Ascending aorta (tissue), 2 donors: ENCODE measurements at places on chromosomes 6 and 20. TPM values are rescaled to one million over a fixed set of nuclear protein-coding genes. Genes with fewer than 3 reads are reported as not detected.

GRCh38 chr6:157795841-157796240, 27.2 kb upstream of the SNX9 start:
- DNase-seq: no peak

DNA sequence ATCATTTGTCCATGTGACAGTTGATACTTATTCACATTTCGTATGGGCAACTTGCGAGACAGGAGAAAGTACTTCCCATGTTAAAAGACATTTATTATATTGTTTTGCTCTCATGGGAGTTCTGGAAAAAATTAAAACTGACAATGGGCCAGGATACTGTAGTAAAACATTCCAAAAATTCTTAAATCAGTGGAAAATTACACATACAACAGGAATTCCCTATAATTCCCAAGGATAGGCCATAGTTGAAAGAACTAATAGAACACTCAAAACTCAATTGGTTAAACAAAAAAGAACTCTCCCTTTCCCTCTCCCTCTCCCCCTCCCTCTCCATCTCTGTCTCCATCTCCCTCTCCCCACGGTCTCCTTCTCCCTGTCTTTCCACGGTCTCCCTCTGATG, 19.4 kb upstream of the EIF2S2 start:
- no peak for DNase-seq

DNA sequence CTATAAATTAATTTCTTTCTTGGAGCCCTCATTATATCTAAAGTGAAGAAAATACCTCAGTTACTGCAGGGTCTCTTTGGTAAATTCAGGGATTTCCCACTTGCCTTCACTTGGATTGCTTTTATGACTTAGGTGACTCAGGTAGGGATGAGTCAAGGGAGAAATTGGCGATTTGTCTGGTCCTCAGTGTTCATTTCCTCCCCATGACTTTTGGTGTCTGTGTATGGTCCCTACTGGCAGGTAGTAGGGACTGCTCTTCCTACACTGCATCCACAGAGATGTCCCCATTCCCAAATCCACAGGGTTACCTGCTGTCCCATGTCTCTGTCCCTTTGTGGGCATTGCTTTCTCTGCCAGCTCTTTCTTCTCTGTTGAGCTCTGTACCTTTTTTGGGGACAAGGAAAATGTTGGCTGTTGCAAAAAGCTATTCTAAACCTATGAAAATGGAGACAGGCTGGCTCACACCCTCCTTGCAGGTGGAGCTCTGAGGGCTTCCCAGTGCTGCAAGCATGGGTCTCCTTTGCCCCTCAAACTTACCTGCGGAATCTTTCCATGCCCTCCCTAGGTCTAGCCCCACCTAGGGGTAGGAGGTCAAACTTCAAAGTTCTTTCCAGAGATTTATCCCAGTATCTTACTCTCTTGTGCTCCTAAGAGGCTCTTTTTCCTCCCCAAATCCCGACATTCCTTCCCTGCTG, 211.9 kb downstream of the ZNF217 start:
- no peak for DNase-seq

DNA sequence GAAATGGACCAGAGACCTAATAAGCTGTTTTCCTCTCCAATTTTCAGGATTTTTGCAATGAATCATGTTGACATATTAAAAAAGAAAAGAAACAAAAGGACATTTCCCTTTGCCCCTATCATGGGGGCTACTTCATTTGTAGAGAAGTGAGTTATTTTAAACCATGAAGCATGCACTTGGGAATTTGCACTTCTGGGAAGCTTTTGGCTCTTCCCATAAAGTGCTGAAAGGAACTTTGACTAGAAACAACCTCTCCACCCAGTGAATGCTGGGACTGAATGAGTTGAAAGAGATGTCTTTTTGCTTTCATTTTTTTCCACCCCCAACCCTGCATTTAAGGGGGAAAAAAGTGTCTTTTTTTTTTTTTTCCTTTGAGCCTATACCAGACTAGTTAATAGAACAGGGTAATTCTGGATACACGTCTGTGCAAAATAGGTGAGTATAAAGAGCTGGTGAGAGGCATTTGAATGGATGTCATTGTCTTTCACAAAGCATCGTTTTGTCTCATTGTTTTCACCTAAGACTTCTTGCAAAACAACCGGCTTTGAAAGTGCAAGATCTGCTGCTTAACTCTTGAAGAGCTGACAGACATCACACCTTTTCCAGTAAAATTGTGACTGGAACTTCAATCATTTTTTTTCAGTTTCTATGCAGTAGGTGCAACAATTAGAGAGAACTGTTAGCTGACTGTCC, 138.7 kb upstream of the BACH2 start:
- DNase-seq: no peak

DNA sequence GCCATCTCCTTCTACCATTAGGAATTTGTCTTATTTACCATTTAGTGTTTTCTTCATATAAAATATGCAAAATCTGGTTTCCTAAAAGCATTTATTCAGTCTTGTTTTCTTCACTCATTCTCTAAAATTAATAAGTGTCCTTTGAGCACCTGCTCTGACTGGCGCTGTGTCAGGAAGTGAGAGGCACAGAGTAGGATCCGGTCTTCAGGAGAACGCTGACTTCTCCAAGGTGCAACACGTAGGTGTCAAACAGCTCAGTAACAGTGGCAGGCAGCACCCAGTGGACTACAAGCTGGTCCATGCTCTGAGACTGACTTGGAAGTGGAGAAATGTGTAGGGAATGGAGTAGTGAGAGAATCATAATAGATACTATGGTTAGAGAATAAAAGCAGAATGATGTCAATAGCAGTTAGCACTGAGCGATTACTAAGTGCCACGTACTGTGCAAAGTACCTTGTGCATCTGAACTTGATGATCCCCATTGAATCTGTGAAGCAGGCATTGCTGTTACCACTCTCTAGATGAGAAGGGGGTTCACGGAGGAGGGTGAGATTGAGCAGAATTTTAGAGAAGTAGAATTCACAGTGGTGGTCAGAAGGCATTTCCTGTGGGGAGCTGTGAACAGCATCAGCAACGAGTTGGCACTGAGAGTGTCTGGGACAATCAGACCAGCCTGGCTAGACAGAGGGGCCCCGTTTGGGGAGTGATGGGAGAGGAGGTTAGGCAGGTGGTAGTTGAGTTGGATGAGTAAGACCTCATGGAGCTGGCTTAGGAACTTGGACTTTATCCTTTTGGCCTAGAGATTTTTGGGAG, 569.8 kb downstream of the QKI start:
- DNase-seq: no peak

- no peak for DNase-seq
Measured at GRCh38 chr20:59148701-59149493, 14.7 kb upstream of the ZNF831 start.

GRCh38 chr6:98838032-98838431, 3.7 kb downstream of the POU3F2 start:
- DNase-seq: no peak

DNA sequence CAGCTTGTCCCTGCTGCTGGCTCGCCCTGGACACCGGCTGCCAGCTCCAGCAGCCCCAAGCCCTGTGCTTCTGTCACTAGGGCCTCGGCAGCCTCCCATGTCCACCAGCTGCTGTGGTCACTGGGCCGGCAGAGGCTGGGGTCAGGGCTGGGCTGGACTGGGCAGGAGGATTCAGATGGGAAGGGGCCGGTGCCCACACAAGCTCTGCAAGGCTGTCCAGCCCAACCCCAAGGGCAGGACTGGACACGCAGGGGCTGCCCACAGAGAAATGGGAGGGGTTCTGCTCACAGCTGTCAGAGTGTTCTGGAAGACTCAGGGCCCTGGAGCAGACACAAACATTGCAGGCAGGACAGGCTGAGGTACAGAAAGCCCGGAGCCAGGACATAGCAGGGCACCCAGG, 65.6 kb downstream of the ADNP start:
- no peak for DNase-seq

GRCh38 chr6:159036673-159037072, 8.1 kb downstream of the TAGAP start:
- DNase-seq: no peak

DNA sequence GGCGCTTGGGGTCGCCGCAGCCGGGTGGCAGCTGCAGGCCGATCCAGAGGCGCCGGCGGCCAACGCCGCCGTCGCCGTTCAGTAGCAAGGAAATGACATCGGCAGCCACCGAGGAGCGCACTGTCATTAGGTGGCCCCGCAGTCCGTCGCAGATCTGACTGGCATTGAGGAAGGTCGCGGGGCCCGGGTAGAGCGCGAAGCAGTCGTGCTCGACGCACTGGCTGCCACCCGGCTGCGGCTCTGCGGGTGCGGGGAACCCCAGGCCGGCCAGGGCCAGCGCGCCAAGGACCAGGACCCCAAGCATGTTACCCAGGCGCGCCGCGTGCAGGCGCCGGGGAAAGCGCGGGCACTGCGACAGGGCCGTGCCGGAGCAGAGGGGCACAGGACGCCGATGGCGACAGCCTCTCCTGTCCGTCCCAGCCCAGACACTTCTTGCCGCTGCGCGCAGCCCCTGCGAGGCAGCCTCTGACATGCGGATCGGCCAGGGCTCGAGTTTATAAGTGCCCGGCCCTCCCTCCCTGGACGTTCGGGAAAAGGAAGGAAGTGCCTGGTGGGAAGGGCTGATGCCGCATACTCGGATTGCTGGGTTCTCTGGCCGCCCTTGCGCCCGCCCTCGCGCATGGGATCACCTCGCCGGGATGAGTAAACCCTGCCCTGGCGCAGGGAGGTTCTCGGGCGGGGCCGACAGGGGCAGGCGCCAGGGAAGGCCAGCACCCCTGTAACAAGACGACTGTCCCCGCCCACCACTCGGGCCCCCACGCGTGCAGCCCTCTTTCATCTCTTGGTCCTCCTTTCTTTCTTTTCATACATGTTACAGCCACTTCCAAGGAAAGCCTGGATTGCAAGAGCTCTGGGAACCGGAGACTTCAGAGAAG, at the start of gene THBD:
Gene THBD (minus strand): TSS at position 472 of the 875 bp plus-strand sequence. CDS start 168 bp downstream, at position 304.
- peak; percentile 77 for DNase-seq

DNA sequence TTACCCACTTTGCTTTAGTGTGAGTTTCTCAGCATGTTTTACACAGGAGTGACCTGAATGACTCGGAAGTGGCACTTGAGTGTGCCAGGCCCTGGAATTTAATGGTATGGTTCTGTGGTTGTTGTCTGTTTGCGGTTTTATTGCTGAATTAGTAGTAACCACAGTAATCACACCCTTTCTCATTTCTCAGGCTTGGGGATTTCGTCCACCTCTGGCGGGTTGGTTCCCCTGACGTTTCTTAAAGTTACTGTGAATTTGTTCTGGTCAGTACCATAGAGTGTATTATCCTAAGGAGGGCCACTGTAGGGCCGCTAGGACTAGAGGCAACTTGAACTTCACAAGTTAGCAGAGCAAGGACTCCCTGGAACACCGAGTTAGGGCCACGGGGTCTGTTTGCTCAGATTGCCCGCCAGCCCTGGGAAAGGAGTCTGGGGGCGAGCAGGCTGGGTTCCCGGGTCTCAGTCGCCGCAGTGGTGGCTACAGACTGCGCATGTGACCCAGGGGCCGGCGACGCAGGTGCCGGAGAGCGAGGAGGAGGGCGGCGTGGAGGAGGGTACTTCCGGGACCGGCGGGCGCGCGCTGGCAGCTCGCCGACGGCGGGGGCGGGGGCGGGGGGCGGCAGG, 546 bp upstream of the KLHL32 start:
- no peak for DNase-seq

DNA sequence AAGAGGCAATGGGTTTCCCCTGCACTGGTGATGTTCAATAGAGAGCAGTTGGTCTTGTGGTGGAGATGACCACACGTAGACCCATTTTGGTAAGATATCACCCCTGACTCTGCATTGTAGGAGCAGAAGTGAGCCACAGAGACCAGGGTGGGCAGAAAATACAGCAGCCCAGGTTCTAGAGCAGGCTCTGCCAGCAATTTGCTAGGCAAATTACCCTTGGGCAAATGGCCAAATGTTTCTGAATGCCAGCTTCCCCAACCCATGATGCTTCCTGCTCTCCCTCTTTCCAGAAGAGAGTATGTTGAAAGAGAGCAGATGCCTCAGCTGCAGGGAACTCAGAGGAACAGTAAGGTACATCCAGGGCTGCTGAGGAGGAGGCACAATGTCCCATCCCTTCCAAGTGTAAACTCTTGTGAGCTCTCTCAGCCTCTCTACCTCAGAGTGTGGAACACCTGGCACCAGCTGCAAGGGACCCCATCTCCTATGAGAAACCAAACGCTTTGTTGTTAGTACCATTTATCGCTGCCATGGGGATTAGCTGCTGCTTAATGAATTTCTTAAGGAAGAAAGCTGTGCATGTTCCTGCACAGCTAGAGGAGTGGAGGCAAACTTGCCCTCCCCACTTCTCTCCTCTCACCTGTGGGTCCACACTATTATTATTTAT, 317.5 kb upstream of the MOCS1 start:
- no peak for DNase-seq

DNA sequence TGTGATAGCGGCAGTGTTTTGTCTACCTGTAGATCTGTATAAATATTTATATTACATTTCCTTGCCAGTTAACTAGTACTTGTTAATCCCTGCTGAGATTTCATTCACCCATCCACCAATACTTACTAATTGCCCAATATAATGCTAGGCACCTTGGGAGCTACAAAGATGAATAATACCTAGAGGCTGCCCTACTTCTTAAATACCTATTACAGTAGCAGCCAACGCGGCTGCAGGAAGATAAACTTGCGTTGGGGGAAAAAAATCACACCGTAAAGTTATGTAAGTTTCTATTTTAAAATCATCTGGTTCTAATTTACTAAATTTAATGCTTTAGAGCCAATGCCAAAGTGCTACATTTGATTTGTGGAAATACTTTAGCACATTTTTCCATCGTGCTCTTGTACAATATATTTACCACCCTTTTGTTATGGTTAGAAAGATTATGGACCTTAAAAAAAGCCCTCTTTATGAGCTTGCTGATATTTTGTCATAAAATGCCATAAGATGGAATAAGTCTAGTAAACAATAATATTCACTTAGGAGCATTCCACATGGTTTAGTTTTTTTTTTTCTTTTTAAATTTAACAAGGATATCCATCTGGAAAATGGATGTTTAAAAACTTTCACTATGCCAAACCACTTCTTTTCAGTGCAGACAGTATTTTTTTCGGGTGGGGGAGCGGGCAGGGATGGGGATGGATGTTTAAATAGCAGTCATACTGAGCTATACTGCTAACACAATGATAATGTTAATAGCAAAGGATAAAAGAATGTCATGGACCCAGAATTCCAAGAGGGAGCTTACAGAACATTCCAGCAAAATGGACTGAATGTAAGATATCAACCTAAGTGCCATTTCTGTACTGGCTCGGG, 13.2 kb upstream of the NEDD9 start:
- no peak for DNase-seq

DNA sequence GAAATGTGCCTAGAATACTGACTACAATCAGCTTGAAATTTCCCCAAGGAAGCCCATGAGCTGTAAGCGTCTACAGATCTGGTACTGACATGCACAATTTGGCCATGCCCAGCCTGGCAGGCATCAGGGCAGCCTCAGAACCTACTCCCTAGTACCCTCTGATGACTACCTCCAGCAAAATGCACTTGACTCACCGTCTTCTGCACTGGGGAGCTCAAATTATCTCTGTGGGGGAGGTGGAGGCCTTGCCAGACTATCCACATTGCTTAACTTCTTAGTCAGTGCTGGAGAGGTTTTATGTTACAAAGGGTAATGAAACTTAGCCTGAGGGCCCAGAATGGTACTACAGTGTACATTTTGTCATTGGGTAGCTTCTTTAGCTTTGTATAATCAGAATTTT, 126.0 kb upstream of the ADGRF1 start:
- DNase-seq: peak; percentile 66

The DPPA5 gene
- total RNA-seq: not detected

The SRSF12 gene
- 0.53 TPM for total RNA-seq

The ZC2HC1B gene
- not detected for total RNA-seq

The GABRR1 gene
- total RNA-seq: not detected

The NCOA5 gene
- 70.4 TPM for total RNA-seq

The HRH3 gene
- 0.21 TPM for total RNA-seq

The PPIL6 gene
- 0.11 TPM for total RNA-seq

The OPRM1 gene
- total RNA-seq: not detected
